ENCODE measurements at places on chromosomes 2 and 18.

GRCh38 chr18:58297198-58297597 is 253.2 kb downstream of the NEDD4L start:
- no peak for DNase-seq

- no peak for DNase-seq
Measured at GRCh38 chr2:183214680-183215079, 90.4 kb downstream of the NUP35 start.

GRCh38 chr2:226578879-226579278 is 220.7 kb downstream of the IRS1 start:
- no peak for DNase-seq

- no peak for DNase-seq
Measured at GRCh38 chr2:9710311-9710710, 79.5 kb upstream of the YWHAQ start.

- DNase-seq: no peak
Measured at GRCh38 chr2:53786352-53786704, 425 bp downstream of the ASB3 start.

DNA sequence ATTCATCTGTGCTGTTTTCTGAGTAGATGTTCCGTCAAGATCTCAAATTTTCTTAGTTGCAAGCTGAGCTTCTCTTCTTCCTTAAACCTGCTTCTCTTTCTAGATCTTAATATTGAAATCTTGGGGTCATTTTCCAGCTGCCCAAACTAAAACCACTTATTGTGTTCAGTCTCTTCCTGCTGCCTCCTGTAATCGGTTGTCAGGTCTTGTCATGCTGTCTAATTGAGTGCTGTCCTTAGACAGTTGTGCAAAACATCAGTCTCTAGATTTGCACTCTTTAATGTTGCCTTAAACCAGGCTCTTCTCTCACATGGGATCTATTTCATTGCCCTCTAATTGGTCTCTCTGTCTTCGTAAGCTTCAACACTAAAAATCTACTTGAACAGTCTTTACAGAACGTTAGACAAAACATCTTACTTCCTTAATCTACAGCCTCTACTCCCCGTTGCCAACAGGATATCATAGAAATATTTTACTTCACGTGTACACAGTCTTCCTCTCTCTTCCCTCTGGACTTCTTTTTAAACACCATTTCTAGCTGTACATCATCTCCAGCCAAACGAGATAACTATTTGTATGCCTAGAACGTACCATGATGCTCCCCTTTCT is 34.9 kb downstream of the GPD2 start:
- DNase-seq: peak; percentile 40

DNA sequence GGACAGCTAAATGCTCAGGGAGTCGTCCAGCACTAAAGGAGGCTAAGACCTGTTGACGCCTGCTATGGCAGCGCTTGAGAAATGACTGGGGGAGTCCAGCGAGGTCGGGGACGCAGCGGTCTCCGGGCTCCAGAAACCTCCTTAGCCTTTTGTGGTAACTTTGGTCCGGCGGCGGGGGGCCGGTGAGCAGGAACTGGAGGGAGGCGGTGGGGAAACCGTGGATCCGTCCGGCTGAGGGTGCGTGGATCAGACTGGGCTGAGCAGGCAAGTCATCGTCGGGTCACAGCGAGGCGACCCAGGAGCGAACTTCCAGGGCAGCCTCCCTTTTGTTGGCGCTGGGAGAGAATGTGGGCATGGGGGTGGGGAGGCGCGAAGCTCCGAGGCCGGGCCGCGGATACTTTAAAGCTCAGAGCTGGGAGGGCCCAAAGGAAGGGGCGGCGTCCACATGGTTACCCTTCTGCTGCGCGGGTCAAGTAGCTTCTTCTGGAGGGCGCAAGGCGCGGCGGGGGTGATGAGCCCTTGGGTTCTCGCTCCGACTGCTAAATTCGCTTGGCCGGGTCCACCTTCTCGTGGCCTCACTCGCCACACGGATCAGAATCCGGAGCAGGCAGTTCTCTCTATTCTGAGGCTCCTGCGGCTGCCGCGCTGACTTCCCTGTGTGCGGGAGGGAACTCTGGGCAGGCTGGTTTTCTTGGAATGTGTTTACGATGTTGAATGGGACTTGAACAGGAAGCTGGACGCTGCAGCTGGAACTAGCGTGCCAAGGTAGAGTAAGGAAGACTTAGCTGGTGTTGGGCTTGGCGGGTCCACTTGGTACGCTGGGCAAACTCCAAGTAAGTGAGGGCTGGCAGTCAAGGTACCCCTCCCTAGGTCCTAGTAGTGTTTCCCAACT is 920 bp downstream of the GULP1 start:
- DNase-seq: peak; percentile 91

All from umbilical cord (tissue), 2 donors.